Activated naive CD8-positive, alpha-beta T cell treated with anti-CD3 and anti-CD28 coated beads, Interleukin-2, amount 10 ng/mL, durations not matched to agents 7 days and 5 days (primary cell): ENCODE measurements at places on chromosomes 7 and 10. TPM values are rescaled to one million over a fixed set of nuclear protein-coding genes. Genes with fewer than 3 reads are reported as not detected.

The CYCS gene
- total RNA-seq, result 94.7 TPM

The TMEM225B gene
- 2.3 TPM for total RNA-seq

The ARHGEF5 gene
- total RNA-seq, result 7.6 TPM

The LIPF gene
- not detected for total RNA-seq

The AASS gene
- total RNA-seq, result 2.2 TPM

The HOXA2 gene
- total RNA-seq, result not detected

- H3K27ac ChIP-seq, result no peak overlapping the region
- no peak for DNase-seq
- H3K36me3 ChIP-seq, result no peaks in the 10 kb centered on the region
- no peak overlapping the region for H3K4me3 ChIP-seq
Measured at GRCh38 chr7:94605031-94605430, 50.9 kb downstream of the SGCE start.

GRCh38 chr10:6473901-6474370 is 106.1 kb downstream of the PRKCQ start:
- H3K27ac ChIP-seq, result peak overlapping the region; percentile 92
- peak; percentile 60 for DNase-seq
- H3K4me1 ChIP-seq, result peaks cover 65% of the 10 kb centered on the region
- peaks cover 66% of the 10 kb centered on the region for H3K36me3 ChIP-seq
- no peaks in the 10 kb centered on the region for H3K27me3 ChIP-seq
- H3K4me3 ChIP-seq, result peak overlapping the region; percentile 82

DNA sequence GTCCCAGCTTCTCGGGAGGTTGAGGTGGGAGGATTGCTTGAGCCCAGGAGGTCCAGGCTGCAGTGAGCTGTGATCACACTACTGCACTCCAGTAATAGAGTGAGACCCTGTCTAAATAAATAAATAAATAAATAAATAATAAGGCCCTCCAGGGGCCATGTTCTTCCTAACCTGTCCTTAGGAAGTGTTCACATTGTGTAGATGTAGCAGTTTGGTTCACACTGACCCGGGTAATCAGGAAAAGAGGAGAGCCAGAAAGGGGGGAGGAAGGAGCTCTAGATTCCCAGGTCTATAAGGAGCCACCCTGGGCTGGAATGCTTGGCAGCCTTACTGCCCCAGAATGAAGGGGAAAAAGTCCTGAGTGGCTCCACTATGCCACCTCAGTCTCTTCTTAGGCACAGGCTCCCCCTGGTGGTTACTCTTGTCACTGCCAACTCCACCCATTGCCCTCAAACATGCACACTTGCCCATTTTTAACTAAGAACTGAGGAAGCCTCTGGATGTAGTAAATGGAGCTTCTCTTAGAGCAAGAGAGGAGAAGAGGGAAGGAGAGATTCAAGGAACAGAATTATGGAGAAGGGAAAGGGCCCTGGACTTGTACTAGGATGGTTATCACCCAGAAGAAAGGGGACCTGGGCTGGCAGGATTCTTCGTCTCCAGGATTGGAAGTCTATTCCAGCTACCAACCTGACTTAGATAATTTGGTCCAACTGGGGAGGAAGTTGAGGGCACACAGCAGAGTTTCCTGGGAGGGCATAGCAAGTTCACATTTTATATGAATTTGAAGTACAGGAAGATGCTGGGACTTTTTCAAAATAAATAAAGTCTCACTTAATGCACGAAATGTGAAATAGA is 7.8 kb downstream of the HPS6 start:
- no peaks in the 10 kb centered on the region for H3K27me3 ChIP-seq
- H3K27ac ChIP-seq, result no peak overlapping the region
- H3K4me3 ChIP-seq, result no peak overlapping the region
- DNase-seq, result peak; percentile 74

- peak overlapping the region; percentile 40 for H3K4me3 ChIP-seq
- H3K27ac ChIP-seq, result peak overlapping the region; percentile 82
- DNase-seq, result peak; percentile 41
- peaks cover 9% of the 10 kb centered on the region for H3K27me3 ChIP-seq
- peaks cover 18% of the 10 kb centered on the region for H3K4me1 ChIP-seq
Measured at GRCh38 chr7:157276731-157277562, 59.9 kb upstream of the DNAJB6 start.

DNA sequence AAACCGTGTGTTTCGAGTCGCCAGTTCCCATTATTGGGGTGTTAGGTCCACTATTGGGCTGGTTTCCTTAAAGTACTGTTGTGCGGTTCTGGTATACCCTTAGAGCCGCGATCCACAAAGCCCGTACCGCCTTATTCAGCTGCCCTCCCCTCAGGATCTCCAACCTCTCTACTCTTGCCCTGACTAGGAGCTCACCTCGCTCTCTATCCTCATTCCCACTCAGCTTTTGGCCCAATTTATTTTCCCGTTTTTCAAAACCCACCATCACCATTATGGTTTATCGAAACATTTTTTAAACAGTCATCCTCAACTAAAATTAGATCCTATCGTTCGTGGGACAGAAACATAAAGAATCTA is 461 bp upstream of the ETV1 start:
- peaks cover 12% of the 10 kb centered on the region for H3K27me3 ChIP-seq
- DNase-seq, result no peak
- no peaks in the 10 kb centered on the region for H3K36me3 ChIP-seq
- no peak overlapping the region for H3K27ac ChIP-seq

GRCh38 chr7:122438006-122438405 is 133.5 kb upstream of the FEZF1 start:
- H3K27ac ChIP-seq, result no peak overlapping the region
- DNase-seq, result no peak
- H3K4me3 ChIP-seq, result no peak overlapping the region
- H3K27me3 ChIP-seq, result no peaks in the 10 kb centered on the region

GRCh38 chr10:71889388-71889987 is 38.4 kb upstream of the PSAP start:
- H3K27ac ChIP-seq, result peak overlapping the region; percentile 80
- DNase-seq, result peak; percentile 42
- peak overlapping the region; percentile 91 for H3K4me3 ChIP-seq
- peaks cover 11% of the 10 kb centered on the region for H3K4me1 ChIP-seq
- no peaks in the 10 kb centered on the region for H3K36me3 ChIP-seq

DNA sequence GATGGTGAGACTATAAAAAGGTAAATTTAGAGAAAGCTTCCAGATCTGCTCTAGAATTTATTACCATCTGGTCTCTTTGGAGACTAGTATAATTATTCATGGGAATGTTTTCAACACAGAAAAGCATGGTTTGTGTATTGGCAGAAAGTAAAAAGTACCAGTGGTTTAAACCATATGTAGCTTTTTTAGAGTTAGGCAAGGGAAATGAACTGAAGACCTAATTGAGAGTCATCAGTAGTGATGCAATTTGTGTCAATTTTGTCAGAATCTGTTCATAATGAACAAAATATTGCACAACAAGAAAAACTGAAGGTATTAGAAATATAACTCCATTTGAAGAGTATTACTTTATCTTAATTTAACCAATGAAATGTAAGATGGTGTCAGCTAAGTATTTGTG is 181.4 kb downstream of the ADK start:
- no peak overlapping the region for H3K27ac ChIP-seq
- DNase-seq, result no peak
- peaks cover 3% of the 10 kb centered on the region for H3K4me1 ChIP-seq
- H3K27me3 ChIP-seq, result no peaks in the 10 kb centered on the region
- peaks cover 35% of the 10 kb centered on the region for H3K36me3 ChIP-seq

DNA sequence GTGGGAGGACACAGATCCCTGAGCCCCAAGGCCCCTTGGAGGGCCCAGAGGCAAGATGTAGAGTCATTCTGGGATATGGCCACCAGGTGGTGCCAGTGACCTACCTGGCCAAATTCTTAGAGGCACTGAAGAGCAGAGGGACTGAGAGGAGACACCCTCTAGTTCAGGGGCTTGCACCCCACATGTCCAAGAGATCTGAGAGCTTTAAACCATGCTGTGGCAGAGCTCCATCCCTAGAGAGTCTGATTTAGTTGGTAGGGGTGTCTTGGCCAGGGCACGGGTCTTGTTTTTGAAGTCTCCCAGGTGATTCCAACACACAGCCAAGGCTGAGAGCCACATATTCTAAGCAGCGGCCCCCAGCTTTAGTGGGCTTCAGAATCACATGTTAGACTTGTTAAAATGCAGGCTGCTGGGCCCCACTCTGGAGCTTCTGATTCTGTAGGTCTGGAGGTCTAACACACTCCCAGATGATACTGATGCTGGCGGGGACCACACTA is 52.5 kb downstream of the PRF1 start:
- H3K27ac ChIP-seq, result no peak overlapping the region
- no peak overlapping the region for H3K4me3 ChIP-seq
- peak; percentile 77 for DNase-seq
- H3K36me3 ChIP-seq, result no peaks in the 10 kb centered on the region
- peaks cover 6% of the 10 kb centered on the region for H3K27me3 ChIP-seq

GRCh38 chr10:21722209-21722608 is 188.2 kb downstream of the MLLT10 start:
- H3K4me3 ChIP-seq, result no peak overlapping the region
- no peak for DNase-seq
- H3K27ac ChIP-seq, result no peak overlapping the region
- H3K27me3 ChIP-seq, result no peaks in the 10 kb centered on the region
- H3K36me3 ChIP-seq, result peaks cover 17% of the 10 kb centered on the region

DNA sequence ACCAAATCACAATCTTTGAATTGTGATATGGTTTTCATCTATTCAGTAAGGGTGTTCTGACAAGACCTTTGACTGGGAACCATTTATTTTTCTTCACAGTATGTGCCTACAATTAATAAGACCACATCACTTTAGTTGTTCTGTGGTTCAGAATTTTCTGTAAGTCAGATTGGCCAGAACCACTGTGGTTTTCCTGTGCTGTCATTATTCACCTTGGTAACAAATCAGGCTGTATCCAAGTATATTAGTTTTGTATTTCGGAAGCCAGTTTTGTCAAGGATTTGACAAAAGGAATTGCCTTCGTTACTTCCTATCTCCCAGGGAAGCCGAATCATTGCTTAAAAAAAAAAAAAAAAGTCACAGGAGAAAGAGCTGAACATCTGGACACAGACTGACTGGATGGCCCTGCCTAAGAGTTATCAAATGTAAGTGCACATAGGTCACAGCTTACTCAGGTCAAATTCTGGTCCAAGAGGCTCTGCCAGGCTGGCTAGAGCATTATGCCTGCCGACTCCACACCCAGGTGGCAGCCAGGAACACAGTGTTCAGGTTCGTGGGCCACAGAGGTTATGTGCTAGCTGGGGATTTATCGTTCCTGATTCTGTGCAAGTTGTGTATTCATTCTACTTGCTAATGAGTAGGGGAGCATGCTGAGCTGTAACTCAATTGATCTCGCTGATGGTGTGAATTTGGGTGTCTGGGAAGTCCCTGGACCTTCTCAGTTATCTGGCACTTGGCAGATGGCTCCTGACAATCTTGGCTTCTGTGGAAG is 175.3 kb downstream of the JAZF1 start:
- H3K36me3 ChIP-seq, result no peaks in the 10 kb centered on the region
- H3K4me1 ChIP-seq, result peaks cover 8% of the 10 kb centered on the region
- H3K27ac ChIP-seq, result no peak overlapping the region
- no peak for DNase-seq
- no peaks in the 10 kb centered on the region for H3K27me3 ChIP-seq
